ENCODE measurements at places on chromosomes 1 and 21.

DNA sequence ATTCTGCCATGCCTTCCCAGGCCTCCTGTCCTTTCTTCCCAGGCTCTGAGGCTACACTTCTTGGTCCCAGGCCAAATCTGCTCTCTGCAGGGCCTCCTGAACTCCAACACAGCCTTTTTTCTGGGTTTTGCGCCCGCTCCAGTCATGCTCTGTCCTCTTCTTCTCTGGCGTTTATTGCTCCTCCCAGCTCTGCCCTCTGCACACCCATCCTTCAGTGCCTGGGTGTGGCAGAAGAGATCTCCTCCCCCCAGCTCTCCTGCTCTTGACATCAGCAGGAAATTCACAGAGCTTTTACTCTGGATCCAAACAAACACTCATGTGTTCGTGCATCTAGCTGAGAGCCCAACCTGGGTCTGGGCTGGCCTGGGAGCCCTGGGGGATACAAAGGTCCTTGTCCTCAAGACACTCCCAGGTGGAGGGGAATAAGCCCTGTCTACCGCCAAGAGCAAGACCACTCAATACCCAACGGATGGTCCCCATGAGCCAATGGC is 22.9 kb upstream of the EPS8L3 start:
- no peak for DNase-seq

DNA sequence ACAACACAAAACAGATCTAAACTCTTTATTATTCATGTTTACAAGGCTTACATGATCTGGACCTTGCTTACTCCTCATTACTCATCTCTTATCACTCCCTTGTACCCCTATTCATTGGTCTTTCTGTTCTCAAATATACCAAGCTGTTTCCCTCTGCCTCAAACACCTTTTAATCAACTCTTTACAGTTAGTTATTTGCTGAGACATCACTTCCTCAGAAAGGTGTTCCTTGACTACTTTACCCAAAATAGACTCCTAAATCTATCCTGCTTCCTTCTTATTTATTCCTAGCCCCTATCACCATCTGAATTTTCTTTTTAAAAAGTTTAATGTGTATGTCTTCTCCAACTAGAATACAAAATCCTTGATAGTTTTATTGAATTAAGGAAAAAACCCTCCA is 100.6 kb upstream of the SLFNL1 start:
- DNase-seq: no peak

GRCh38 chr1:246565751-246566127 is 322 bp downstream of the TFB2M start:
- no peak for DNase-seq

DNA sequence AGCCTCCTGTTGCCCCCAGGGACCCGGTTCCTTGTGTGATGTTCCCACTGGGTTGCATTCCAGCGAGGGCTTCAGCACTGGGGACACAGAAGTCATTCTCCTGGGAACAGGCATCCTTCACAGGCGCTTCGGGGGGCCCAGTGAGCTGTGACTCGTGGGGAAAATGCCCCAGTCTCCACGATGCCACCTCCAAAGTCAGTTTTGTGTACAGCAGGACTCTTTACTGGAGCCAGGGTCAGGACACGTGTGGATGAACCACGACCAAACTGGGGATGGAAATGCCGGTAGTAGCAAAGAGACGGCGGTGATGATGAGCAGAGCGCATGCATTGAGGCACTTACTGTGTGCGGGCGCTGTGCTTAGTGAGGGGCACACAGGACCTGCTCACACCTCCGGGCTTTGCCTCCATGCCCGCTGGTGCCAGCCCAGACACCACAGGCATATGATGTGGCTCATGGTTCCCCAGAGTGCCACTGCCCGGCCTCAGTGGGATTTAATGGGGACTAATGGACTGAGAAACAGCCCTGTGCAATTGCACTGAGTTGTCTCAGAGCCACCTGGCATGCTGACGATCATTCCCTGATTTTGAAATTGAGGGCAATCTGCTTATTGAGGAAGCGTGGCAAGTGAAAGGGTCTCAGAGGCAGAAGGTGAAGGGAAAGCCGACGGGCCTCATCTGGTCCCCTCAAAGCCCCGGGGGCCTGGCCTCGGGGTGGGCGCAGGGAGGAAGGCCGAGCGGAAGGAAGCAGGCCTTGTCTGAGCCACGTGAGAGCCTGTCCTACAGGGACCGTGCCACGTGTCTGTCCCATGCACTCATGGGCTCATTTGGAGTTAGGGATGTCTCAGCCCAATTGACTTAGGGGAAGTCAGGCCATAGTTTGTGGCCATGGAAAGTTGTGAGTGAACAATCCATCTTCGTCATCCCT is 91.4 kb downstream of the PDE9A start:
- no peak for DNase-seq

- no peak for DNase-seq
These were observed 6.6 kb downstream of the ZMYND12 start for GRCh38 chr1:42449256-42449655.

DNA sequence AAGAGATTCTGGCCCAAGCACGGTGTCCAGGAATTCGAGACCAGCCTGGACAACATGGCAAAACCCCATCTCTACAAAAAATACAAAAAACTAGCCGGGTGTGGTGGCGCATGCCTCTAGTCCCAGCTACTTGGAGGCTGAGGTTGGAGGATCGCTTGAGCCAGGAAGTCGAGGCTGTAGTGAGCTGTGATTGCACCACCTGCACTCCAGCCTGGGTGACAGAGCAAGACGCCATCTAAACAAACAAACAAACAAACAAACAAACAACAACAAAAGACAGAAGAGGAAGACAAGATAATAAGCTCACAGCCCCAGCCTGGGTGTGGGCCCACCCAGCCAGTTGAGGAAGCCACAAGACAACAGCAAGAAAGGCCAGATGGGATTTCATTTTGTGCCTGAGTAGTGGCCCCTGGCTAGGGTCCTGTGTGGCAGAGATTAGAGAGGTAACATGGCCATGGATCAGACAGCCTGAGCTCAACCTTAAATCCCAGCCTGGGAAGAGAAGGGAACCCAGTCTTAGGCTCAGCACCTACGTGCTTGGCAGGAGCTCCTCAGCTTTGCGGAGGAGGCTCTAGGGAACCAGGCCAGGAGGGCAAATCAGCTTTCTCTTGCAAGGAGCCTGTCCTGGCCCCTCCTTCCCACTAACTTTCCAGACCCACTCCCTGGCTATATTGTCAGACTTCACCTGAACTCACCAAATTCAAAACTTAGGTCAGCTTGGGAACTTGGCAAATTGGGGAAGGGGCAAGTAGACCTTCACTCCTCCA is 4.9 kb upstream of the BEST4 start:
- DNase-seq: no peak

- no peak for DNase-seq
These were observed 53.9 kb upstream of the FBXO28 start for GRCh38 chr1:224059897-224060427.

All from stimulated activated CD8-positive, alpha-beta memory T cell treated with anti-CD3 and anti-CD28 coated beads, Interleukin-2, amount 100 ng/mL, for 1 hour (primary cell).